ENCODE measurements at places on chromosomes 5 and 9.

GRCh38 chr9:19665146-19665863 lies 123.5 kb downstream of the SLC24A2 start:
- DNase-seq: peak; percentile 42

GRCh38 chr5:102341681-102342288 lies 45.7 kb upstream of the SLCO4C1 start:
- no peak for DNase-seq

- peak; percentile 65 for DNase-seq
Observed at GRCh38 chr5:131163276-131164119, 1.6 kb downstream of the HINT1 start.

GRCh38 chr9:93807166-93808074 lies 147.7 kb downstream of the BARX1 start:
- DNase-seq: no peak

- peak; percentile 27 for DNase-seq
Observed at GRCh38 chr9:116149844-116150243, 3.7 kb upstream of the PAPPA start.

- peak; percentile 38 for DNase-seq
Observed at GRCh38 chr5:179699616-179700237, 960 bp downstream of the CANX start.

DNA sequence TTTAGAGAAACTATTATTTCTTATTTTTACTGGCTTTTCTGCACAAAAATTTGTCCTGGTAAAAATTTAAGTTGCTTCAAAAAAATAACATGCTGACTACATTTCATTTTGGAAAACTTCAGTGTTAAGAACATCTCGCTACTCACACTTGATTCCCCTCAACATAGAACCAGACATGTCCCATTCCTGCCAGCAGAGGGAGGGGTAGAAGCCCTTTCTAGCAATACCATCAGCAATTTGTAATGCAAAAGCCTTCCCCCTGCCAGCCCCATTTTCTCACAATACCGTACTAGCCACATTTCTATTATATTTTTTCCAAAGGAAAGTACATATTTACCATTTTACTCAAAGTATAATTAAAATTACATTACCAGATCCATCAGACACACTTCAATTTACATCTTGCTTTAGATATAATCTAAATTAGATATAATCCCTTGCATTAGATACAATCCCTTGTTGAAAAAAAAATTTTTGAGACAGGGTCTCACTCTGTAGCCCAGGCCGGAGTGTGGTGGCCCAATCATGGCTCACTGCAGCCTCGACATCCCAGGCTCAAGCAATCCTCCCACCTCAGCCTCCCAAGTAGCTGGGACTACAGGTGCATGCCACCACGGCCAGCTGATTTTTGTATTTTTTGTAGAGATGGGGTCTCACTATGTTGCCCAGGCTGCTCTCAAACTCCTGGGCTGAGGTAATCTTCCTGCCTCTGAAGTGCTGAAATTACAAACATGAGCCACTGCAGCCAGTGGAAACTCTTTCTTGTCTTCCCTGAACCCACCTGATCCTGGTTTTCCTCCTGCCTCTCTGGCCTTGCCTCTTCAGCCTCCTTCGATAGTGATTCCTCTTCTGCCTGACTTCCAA lies 39.6 kb upstream of the IDNK start:
- peak; percentile 35 for DNase-seq

- DNase-seq: peak; percentile 16
Observed at GRCh38 chr9:68898781-68899439, 115.0 kb downstream of the PRKACG start.

DNA sequence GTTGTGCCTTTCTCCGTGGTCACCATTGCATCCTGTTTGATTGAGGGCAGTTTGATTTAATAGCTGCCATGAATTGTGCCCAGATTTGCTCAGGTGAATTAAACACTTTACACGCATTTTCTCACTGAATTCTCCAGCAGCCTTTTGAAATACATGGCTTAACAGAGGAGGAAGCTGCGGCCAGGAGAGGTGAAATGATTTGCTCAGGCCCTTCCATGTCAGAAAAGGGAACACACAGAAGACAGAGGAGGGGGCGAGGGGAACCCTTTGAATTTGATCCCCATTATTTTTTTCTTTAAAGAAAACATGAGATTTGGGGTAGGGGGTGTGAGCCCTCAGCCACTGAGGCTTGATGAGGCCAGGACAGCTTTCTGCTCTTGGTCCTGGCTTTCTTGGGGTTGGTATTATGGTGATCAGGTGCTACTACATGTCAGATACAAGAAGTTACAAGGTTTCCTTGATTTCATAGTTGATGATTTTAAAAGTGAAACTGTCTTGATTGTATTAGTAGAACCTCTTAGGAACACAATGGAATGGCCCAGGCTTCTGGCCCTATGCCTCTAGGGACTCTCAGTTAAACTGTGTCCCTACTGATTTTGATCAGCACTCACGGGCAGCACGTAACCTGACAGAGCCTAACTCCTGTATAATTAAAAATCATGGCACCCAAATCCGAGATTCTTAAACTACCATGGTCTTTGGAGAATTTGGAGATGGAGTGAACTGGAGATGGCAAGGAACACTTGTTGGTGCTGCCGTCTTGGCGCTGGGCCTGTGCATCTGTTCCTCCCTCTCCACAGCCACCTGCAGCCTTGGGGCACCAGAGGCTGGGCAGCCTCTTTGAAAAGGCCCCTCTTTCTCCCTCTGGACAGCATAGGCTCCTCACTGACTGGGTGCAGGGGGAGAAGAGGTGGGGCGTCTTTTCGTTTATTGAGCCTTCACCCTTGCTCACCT lies 107.9 kb downstream of the TRIO start:
- no peak for DNase-seq

GRCh38 chr9:77015327-77016048 lies 4.0 kb upstream of the FOXB2 start:
- no peak for DNase-seq

DNA sequence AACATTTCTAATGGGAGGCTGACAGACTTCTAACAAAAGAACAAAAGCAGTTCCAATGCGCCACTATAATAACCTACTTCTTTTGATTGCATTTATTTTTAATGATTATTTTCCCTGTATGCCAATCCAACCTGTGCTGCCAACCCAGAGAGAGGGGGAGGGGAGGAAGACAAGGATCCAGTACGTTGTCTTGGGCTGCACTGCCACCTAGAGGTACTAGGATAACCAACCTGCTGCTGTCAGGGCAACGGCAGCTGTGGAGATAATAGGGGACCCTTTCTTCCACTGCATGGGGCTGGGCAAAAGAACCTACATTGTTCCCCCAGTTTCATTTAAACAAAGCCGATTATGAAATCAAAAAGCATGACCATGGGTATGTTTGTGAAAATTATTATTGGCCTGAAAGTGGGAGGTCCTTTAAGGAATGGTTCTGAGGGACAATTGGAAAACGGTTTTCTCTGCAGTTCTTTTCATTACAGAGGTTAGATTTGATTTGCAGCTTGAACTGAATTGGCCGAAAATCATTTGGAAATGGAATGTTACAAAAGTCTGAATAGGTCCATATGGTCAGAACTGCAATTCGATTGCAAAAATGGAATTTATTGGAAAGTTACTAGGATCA lies 101.3 kb downstream of the RASEF start:
- peak; percentile 77 for DNase-seq

- DNase-seq: no peak
Observed at GRCh38 chr9:130563797-130564196, 15.6 kb upstream of the FUBP3 start.

GRCh38 chr9:12847561-12847960 lies 72.7 kb downstream of the LURAP1L start:
- no peak for DNase-seq

- no peak for DNase-seq
Observed at GRCh38 chr5:1515311-1515920, 8.3 kb downstream of the LPCAT1 start.

DNA sequence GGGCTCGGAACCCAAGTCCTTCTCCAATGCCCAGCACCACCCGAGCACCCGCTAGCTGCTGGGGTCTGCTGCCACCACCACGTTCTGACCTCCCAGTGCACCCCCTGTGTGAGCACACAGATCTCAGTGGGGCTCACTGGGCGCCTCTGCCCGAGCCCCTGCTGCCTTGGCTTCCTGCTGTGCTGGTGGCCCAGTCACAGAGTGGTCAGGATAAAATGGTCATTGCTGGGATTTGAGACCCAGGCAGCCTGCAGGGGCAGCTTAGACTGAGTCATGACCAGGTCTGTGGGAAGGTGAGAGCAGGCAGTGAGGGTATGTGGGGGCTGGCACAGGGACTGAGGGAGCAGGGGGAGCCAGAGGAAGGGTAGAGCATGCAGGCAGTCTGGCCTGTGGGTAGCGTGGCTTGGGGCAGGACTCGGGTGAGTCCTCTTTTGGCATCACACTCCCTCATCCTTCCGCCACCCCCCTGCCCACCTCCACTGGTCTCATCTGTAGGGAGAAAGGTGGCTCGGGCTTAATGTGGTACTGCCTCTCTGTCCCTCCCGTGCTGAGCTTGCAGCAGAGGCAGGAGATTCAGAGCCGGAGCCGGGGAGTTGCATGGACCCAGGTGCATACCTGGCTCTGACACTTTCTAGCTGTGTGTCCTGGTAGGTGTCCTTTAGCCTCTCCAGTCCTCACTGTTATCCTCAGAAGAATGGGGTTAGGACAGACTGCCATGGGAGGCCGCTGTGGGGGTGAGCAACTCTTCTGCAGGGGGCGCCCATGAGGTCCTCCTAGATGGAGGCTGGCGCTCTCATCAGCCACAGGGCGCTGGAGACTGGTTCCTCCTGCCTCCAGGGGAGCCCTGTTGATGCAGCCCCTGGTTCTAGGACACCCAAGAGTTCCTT lies 32.1 kb downstream of the USP20 start:
- DNase-seq: no peak

- peak; percentile 84 for DNase-seq
Observed at GRCh38 chr5:74579215-74579614, 61.3 kb downstream of the ENC1 start.

- DNase-seq: no peak
Observed at GRCh38 chr5:171010086-171010485, 148.3 kb downstream of the RANBP17 start.

DNA sequence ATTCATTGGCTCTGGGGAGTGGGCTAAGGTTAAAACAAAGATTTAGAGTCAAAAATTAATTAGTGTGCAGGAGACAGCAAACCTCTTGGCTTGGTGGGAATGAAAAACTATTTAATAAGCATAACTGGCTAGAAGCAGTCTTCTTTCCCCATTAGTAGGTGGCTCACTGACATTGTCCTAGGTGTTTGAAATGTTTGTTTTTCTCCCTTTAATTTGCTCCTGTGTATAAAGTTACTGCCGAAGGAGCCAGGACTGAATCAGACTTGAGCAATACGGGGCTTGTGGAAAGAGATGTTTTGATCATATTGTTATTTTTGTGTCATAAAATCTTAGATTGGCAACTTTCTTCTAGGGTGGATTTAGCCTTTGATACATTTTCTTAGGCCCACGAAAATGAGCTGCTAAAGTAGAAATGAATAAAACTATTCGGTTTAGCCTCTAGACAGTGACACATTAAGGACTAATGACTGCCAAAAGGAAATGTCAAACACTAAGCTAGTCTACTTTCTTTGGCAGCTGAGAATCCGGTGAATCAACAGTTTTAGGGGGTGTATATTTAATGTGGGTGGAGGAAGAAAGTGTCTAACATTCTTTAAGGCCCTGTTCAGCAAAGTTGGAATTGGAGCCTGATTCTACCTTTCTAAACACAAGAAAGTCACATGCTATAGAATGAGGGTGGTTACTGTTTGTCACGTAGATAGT lies 30.2 kb downstream of the LRRTM2 start:
- no peak for DNase-seq

- no peak for DNase-seq
Observed at GRCh38 chr5:76689321-76690036, 26.4 kb upstream of the F2R start.

- DNase-seq: no peak
Observed at GRCh38 chr9:92242260-92243136, 51.0 kb downstream of the IARS1 start.

GRCh38 chr5:53151713-53152458 lies 42.3 kb upstream of the MOCS2 start:
- no peak for DNase-seq

DNA sequence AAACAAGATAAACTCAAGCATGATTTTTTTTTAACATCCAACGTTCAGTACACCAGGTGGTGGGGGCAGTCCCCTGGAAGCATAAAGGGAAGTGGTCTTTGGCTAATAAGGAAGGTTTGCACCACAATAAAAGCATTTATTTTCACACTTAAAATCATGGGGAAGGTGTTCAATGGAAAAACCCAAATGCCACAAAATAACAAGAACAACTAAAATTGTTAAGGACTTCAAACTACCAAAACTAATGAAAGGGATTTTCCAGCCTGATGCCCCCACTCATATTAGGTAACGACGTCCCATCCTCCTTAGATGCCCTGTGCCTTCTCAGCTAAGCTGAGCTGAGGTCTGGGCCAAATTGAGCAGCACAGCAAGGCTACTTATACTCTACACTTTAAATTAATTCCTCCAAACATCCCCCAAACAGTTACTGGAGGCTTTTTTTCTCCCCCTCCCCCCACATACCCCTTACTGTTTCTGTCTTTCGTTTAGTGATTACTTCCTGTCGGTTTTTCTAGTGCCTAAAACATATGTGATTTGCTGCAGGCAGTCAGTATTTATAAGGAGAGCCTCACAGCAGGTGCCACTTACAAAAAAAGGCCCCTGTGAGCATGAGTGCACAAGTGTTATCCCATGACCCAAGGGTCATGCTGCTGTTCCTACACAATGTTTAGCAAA lies 259.7 kb upstream of the ZNF608 start:
- peak; percentile 23 for DNase-seq

DNA sequence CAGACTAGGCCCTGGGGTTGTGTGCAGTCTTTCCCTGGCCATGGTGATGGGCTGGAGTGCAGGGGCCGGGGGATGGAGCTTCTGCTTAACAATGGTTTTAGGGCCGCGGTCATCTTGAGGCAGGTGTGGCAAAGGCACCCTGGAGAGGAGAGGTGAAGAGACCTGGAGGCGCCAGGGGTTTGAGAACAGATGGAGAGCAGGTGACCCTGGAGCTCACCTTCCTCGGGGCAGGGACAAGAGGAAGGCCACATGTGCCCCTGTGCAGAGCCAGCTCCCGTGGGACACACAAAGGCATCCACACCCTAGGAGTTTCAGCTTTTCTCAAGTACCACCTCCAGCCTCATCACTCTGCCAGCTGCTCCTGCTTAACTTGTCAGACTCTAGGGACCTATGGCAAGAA lies 46.4 kb upstream of the SH3GL2 start:
- DNase-seq: no peak

- no peak for DNase-seq
Observed at GRCh38 chr5:40134883-40135520, 544.7 kb upstream of the PTGER4 start.

GRCh38 chr5:38190111-38190510 lies 68.2 kb upstream of the EGFLAM start:
- DNase-seq: no peak

DNA sequence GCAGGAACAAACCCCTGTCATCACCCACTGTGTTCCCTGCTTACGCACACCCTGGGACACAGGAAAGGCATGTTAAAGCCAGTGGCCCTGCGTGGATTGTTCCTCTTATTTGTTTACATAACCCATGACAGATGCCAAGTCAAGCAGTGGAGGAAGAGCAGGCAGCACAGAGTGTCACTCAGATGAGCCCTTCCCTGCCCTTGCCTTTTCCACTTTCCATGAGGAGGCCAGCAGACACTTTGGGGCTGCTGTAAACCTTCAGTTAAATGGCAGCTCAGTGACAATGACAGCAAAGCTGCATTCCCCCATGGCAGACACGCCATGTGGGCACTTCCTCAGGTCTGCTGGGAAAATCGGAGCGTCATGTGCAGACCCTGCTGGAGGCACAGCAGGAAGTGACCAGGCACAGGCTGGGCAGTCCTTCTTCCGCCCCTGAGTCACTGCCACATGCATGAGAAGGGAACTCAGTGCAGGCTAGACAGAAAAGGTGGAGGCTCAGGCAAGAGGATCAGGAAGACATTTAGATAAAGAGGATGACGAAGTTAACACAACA lies 216.8 kb upstream of the PIK3R1 start:
- DNase-seq: no peak

Measured in MM.1S (cell line).